ENCODE measurements at places on chromosomes 2 and 18.

- DNase-seq = no peak
Measured at GRCh38 chr2:226158229-226158628, 641.4 kb downstream of the IRS1 start.

- no peak for DNase-seq
Measured at GRCh38 chr2:200396781-200397242, 90.3 kb downstream of the SPATS2L start.

GRCh38 chr2:217900010-217900779 is 102.6 kb downstream of the TNS1 start:
- no peak for DNase-seq

- DNase-seq = peak; percentile 73
Measured at GRCh38 chr2:27211943-27212625, at the start of the genes ATRAID and SLC5A6. Gene ATRAID, plus strand, starts transcription at chr2:27212041. Its CDS starts 328 bp downstream, at chr2:27212369. Gene SLC5A6, minus strand, starts transcription at chr2:27212268. Its CDS starts 4,618 bp downstream, at chr2:27207650.

GRCh38 chr2:45170191-45171135 is 161.2 kb upstream of the SIX2 start:
- no peak for DNase-seq

DNA sequence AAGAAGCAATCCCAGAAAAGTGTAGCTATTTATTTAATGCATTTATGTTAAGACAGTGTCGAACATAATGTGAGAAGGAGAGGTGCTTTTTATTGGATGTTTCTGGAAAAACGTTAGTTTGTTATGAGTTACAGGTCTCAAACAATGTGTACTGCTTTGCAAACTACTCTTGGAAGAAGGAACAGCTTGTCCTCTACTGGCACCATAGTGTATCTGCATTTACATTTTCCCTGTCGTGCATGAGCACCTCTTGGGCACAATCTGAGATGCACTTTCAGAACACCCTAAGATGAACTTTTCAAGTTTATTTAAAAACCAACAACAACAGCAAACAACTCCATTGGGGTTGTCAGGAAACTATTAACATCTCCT is 22.8 kb downstream of the CCNYL1 start:
- no peak for DNase-seq

DNA sequence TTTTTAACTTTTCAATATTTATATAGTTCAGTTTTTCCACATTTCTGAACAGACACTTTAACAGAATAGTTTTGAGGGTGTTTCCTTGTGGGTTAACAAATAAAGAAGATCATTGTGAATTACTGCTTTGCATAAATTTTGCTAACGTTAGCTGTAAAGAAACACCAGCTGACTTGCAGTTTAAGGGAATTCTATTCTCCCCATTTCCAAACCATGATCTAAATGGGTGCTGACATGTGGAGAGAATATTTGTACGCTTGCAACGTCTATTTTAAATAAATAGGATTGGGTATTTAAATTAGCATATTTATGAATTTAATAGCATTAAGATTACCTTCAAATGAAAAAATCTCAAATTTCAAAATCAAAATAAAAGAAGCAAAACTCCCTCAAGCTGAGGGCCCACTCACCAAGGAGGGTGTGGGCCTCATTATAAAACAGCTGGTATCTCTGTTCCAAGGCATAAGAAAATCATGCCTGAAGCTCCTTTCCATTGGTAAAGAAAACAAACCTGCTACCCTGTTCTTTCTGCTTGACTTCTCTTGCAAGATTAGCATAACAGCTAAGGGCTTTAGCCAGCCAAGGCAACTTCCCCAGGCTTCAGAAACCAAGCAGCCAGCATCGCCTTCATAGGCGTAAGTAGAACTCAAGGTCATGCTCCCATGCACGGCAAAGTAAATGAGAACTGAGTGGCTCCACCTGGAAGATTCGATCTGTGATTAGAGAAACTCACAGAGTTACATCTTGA is 3.2 kb downstream of the MRO start:
- DNase-seq = no peak

- DNase-seq = no peak
Measured at GRCh38 chr2:226839161-226839560, 3.3 kb downstream of the RHBDD1 start.

DNA sequence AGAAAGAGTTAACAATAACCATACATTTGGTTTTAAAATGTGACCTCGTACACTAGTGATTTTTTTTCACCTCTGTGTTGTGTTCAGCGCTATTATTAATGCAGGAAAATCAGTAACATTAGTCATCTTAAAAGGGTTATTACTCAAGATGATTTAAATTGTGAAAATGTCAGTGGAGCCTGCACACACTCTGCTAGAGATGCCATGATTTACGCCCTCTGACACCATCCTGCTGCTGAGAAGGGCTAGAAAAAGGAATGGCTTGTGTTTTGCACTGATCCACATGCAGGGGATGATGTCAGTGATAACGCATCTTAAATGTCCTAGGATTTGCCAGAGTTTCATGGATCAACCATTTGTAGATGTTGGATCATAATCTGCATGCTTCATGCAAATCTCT is 121.3 kb upstream of the BOD1L2 start:
- no peak for DNase-seq

- no peak for DNase-seq
Measured at GRCh38 chr2:203599509-203599908, 64.4 kb upstream of the RAPH1 start.

DNA sequence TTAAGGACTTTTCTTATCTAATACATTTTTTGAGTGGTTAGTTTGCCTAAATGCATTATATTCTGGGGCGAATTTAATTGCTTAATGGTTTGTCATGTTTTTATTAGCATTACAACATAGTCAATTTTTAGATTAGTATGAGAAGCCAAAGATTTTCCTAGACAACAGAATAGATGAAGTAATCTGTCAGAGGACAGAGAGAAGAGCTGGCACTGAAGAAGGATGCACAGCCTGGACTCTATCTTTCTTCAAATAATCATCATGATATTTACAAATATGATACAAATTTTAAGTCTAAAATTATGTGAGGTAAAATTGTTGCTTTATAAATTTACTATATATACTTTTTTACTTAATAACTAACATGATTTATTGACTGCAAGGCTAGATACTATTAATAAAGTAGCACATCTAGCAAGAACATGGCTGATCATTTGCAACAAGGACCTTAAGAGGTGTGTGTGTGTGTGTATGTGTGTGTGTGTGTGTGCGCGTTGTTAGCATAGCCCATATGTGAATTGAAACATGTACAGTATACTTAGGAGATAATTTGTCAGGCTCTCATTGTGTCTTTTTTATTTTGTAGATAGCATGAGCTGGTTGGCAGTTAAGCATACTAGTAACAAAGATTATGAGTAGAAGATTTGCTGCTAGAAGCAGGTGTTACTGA is 752.2 kb downstream of the DCDC2C start:
- DNase-seq = no peak

DNA sequence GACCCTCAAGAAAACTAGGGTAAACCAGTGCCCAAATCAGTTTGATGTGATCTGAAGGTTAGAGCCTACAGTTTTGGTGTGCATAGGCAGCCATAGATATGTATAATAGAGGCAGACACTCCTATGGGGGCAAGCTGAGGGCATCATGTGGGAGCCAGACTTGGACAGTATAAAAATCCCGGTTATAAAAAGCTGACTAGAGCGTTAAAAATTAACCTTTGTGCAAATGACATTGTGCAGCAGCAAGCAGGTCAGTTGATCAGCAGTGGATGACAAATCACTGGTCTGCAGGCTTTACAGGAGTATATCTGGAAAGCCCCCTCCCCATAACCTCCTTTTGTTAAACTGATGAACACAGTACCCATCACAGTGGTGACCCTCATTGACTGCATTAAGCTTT is 107.8 kb downstream of the CTNNA2 start:
- DNase-seq = no peak

- no peak for DNase-seq
Measured at GRCh38 chr2:138724729-138725459, 55.3 kb downstream of the NXPH2 start.

GRCh38 chr2:28137221-28137620 is 246.7 kb downstream of the BABAM2 start:
- no peak for DNase-seq

- DNase-seq = no peak
Measured at GRCh38 chr2:26011990-26012856, 21.7 kb upstream of the RAB10 start.

DNA sequence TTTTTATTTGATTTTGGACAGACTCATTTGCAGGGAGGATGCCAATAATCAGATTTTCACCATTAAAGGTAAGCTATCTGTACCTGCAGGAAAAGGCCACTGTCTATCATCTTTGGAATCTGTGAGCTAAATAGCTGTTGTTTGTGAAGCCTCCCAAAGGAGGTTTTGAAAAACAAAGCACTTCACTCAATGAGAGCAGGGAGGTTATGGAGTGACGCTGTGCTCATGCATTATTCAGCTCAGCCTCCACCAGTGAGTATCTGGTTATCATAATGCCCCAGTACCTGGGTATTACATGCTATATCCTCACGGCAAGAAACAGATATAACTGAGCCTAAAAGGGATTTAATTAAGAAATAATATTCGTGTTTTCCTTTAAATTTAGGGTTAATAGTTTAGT is 189.6 kb upstream of the PIK3C3 start:
- DNase-seq = no peak

GRCh38 chr18:55839343-55839742 is 251.4 kb upstream of the TCF4 start:
- no peak for DNase-seq

GRCh38 chr18:72470391-72470790 is 73.8 kb downstream of the CBLN2 start:
- no peak for DNase-seq

- DNase-seq = no peak
Measured at GRCh38 chr2:121664086-121664485, 14.8 kb upstream of the CLASP1 start.

DNA sequence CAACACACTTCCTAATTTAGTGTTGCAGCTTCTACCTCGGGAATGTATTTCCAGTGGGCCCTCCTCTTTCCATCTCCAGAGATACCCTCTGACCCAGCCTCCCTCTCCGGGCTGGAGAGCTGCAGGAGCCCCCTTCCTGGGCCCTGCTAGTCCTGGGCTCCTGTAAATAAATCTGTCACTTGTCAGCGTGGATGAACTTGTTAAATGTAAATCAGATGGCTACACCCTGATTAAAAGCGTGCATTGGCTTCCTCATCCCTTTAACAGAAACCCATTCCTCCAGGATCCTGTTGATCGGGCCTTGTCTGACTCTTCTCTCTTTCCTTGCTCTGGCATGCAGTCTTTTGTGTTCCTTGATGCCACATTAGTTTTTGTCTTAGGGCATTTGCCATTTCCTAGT is 2.4 kb downstream of the ZNF236 start:
- no peak for DNase-seq

GRCh38 chr2:71816815-71817214 is 330.8 kb downstream of the CYP26B1 start:
- DNase-seq = no peak

DNA sequence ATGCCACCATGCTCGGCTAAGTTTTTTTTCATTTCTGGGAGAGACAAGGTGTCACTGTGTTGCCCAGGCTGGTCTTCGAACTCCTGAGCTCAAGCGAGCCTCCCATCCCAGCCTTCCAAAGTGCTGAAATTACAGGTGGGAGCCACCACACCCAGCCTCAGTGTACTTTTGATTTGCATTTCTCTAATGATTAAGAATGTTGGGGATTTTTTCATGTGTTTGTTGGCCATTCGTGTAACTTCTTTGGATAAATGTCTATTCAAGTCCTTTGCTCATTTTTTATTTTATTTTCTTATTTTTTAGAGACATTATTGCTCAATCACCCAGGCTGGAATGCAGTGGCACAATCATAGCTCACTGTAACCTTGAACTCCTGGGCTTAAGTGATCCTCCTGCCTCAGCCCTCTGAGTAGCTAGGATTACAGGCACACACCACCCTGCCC is 73.1 kb downstream of the TMEM185B start:
- DNase-seq = no peak

DNA sequence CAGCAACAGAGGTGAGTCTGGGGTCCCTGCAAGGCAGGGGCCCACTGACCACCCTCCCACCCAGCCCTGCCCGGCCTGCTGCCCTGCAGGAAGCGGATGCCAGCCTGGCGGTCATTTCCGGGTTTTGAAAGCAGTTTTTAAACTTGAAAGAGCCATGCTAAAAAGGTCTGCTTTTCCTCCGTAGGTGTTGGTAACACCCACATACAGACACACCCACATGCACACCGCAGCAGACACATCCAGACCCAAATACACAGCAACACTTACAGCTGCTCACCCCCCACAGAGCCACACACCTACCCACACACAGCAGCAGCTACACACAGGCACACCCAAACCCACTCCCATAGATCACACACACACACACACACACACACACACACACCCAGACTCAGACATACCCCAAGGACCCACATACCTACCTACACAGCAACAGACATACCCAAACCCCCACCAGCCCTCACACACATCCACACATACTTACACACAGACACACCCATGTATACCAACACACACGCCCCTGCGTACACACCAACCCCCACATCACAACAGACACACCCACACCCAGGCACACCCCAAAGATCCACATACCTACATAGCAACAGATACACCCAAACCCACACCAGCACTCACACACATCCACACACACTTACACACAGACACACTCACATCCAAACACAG is 7.6 kb downstream of the ZFP36L2 start:
- DNase-seq = no peak

GRCh38 chr2:7845332-7845731 is 836.5 kb upstream of the ID2 start:
- no peak for DNase-seq

- no peak for DNase-seq
Measured at GRCh38 chr18:78979730-78980278, at the start of gene SALL3. Gene SALL3, plus strand, starts transcription at chr18:78979818. Its CDS starts 457 bp downstream, at chr18:78980275.

- no peak for DNase-seq
Measured at GRCh38 chr2:42602876-42603219, 34.4 kb downstream of the MTA3 start.

DNA sequence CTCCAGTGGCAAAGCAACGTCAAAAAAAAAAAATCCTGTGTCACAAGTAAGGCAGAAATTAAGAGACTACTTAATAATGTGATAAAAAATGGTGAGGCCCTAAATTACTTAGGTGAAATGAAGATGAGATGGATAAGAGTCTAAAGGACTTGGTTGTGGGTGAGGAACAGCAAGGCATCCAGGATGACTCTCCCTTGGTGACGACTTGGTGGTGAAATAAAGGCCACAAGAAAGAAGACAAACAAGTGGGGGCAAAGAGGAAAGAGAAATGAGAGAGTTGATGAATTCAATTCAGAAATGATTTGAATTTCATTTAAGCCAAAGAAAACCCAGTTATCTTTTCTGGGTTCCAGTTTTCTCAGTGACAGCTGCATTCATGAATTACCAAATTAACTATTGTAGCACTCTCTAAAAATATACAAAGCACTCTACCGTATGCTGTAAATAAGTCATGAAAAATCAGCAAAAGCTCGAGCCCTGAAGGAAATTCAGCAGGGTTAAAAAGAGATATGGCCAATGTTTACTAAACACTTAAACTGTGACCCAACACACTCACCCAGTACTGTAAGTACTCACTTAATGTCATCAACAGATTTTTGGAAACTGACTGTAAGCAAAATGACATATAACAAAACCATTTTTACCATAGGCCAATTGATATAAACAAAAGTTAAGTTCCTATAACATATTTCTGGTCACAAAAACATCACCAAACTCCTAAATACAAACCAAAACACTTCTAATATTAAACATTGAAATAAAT is 1.4 kb downstream of the METTL8 start:
- DNase-seq = no peak

- DNase-seq = no peak
Measured at GRCh38 chr2:74290066-74290465, 53.1 kb downstream of the SLC4A5 start.

GRCh38 chr2:64859312-64860212 is 129.6 kb upstream of the SLC1A4 start:
- DNase-seq = no peak

- no peak for DNase-seq
Measured at GRCh38 chr2:107738266-107738665, 88.4 kb upstream of the RGPD4 start.
